EH (cell line): ENCODE measurements at places on chromosomes 11 and 22.

DNA sequence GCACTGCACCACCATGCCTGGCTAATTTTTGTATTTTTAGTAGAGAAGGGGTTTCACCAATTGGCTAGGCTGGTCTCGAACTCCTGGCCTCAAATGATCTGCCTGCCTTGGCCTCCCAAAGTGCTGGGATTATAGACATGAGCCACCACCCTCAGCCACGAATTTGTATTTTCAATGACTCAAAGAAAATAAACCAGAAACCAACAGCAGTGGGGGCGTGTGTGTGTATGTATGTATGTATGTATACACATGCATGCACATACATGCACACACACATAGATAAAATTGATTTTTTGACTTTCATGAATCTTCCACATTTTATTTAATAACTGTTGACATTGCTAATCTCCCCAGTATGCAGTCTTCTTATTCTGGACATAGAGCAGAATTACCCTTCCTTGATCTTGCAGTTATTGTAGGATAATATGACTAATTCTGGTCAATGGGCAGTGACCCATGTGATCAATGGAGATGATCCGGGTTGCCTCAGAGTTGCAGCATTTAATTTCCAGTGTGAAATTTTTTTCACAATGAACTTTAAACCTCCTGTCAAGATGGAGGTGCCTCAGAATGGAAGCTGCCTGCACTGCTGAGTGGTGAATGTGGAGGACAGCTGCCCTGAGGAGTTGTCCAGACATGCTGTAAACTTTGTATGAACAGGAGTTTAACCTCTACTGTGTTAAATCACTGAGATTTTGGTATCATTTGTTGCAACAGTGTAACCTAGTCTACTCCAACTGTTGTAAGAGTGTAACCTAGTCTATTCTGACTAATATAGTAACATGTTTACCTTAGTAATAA is 12.8 kb upstream of the PTPN5 start:
- no peak for DNase-seq

- DNase-seq: no peak
Measured at GRCh38 chr22:47080100-47080499, 317.6 kb downstream of the TBC1D22A start.

DNA sequence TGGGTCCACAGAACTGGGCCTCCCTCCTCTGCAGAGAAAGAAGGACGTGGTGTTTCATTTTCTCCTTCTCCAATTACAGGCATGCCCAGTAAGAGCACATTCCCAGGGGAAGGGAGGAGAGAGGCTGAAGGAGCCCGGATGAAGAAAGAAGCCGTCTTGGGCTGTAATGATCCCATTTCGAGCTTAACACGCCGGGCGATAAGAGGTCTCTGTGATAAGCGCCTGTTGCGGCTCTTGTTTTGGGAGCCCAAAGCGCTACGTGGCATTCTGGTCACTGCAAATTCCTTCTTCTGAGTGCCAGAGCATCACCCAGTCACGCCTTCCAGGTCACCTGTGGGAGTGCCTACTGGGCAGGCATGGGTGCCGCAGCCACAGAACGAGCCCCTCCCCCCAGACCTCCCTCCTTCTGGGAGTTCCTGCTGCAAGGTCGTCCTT is 57.5 kb downstream of the ANO1 start:
- DNase-seq: peak; percentile 28

GRCh38 chr11:57483562-57483918 is 23.2 kb downstream of the RTN4RL2 start:
- no peak for DNase-seq

- DNase-seq: no peak
Measured at GRCh38 chr11:128868841-128869671, 2.0 kb upstream of the KCNJ1 start.

DNA sequence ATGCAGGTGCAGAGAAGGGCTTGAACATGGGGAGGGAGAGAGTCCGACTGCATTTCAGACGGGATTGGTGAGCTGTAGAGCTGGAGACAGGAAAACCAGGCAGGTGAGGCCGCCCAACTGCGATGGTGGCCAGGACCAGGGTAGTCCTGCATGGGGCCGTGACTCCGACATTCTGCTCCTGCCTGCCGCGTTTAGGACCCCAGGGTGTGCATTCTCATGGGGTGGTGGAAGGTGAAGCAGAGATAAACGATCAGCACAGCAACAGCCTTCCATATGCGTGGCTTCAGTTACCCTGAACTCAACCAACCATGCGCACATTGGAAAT is 29.3 kb downstream of the SHANK2 start:
- DNase-seq: no peak

DNA sequence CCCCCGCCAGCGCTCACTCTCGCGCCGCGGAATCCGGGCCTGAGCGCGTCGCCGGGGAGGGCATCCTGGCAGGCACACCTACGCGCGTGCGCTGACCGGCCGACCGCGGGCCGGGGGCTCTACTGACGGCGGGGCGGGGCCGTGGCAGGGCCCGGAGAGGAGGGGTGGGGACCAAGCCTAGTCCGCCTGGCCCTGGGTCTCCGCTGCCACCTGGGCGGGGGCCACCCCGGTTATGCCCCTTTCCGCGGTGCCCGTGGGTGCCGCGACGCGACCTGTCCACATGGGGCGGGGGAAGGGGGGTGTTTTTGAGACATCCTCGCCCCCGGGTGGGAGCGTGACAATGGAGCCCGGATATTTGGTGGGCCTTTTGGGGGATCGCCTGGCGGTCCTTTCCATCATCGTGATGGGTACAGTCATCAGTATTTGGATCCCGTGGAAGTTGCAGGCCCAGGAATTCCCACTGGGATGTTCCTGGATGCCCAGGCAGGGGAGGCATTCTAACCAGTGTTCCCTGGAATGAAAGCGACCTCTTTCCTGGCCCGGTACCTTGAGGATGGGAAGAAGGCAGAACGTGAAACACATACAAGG is 2.2 kb downstream of the NCAM1 start:
- DNase-seq: no peak

DNA sequence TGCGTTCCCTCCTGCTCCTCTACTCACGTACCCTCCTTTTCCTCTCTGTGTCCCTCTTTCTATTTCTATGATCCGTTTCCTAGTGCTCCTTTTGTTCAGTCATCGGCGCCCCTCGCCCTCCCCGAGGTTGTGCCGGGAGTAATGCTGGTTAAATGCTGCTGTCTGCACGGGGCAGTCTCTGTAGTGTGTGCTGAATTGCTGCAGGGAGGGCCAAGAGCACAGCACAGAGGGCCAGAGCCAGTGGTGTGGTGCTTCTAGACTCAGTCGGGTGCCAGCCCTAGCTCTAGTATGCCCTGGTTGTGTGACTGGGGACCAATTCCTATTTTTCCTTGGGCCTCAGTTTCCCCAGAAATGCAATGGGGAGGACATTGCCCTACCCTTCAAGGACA is 98.3 kb downstream of the PKNOX2 start:
- DNase-seq: no peak

GRCh38 chr11:47705721-47706120 is 9.4 kb downstream of the AGBL2 start:
- no peak for DNase-seq
